ENCODE measurements at places on chromosomes 3 and 15.

DNA sequence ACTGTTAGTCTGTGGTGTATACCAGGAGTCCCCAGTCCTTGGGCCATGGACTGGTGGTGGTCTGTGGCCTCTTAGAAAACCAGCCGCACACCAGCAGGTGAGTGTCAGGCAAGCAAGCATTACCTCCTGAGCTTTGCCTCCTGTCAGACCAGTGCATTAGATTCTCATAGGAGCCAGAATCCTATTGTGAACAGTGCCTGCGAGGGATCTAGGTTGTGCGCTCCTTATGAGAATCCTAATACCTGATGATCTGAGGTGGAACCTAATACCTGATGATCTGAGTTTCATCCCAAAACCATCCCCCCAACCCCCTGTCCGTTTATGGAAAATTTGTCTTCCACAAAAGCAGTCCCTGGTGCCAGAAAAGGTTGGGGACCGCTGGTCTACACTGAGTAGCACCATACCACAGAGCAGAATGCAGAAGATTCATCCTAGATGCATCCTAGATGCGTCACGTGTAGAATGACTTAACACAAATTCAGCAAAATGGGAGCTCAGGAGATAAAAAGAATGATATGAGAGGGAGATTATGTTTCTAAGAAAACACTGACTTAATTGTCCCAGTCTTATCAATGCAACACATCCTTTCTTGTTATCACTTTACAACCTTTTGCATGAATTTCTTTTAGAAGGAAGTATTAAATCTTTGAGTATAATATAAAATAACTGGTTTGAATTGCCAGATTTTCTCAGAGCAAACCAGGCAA lies 28.5 kb downstream of the SELENOT start:
- DNase-seq, result no peak

DNA sequence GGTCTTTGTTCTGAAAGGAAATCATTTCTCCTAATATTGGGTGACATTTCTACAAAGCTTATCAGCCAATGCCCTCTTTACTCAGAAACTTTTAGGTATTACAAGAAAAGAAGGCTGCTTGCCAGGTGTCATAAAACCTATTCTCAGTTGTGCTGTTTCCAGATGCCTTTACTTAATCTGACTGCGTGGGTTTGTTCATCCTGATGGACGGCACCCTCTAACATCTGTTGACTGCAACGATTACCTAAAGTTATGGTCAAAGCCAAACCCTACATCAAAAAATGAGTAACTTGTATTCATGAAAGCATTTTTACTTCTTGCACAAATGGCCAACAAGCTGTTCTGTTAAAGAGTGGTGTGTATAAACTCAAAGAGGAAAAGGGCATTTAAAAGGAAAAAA lies 207.7 kb upstream of the PDZRN3 start:
- DNase-seq, result no peak

DNA sequence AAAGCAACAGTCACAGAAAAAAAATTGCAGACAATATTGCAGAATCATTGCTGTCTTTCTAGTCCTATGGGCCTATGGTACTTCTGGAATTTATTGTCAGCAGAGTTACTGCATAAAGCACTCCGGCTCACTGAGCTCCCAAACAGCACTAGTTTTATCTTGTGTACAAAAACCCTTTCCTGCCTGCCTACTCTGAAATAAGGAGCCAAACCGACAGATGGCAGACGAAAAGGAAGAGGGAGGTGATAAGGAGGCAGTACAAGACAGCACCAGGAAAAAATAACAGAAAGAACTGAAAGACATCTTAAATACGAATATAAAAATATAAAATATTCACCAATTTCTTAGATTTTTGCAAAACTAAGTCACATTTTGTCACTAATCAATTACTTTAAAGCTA lies 15.6 kb downstream of the HERC1 start:
- DNase-seq, result peak; percentile 43

DNA sequence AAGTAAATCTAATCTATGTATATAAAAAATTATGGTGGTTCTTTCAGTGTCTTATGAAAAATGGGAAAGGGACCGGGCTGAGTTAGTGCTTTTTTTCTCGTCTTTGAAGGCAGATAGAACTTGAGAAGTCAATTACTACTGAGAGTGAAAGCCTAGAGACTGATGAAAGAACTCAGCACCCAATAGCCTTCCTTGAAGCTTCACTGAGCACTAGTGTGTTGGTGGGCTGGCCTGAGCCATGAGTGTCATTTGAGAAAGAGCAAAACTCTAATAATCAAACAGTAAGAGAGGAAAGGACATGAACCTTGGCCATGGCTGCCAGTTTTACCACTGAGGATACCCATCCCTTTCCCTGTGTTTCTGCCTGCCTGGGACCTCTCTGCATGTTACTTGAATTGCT lies 428.3 kb upstream of the RASGRP1 start:
- no peak for DNase-seq

DNA sequence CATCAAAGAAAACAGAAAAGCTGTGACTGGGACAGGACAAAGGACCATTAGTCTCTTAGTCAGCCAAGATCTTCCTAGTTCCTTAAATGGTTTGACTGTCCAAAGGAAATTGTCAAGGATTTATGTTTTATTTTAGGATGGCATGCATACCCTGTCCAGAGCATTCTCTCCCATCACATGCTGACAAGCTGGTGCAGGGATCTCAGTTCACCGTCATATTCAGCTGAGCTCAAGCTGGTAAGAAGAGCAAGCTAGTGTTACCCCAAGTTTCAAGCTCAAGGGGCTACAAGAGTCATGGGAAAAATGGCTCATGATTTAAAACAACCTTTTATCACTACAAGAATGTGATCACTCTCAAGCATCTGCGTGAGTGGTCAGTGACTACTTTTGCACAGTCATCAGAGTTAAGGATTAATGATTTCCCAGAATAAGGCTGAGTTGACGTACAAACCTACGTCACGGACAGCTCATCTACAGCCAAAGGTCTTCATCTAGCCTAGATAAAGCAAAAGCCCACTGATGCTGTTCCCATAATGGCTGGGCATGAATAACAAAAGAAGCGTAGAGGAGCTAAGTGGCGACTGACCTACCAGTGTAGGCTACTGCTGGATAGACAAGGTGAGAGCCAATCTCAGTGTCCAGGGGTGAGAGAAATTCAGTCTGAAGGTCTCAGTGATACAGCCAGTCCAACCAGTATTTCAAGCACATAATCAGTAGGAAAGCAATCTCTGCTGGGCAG lies 157.5 kb downstream of the GABRB3 start:
- DNase-seq, result no peak

- DNase-seq, result no peak
These were observed 474.2 kb upstream of the ZNF385D start for GRCh38 chr3:22225161-22225560.

- DNase-seq, result no peak
These were observed 938.4 kb downstream of the MCTP2 start for GRCh38 chr15:95169541-95170459.

- DNase-seq, result no peak
These were observed 284.0 kb upstream of the TBL1XR1 start for GRCh38 chr3:177481329-177481728.

- DNase-seq, result no peak
These were observed 60.4 kb downstream of the MESD start for GRCh38 chr15:80929225-80929624.

DNA sequence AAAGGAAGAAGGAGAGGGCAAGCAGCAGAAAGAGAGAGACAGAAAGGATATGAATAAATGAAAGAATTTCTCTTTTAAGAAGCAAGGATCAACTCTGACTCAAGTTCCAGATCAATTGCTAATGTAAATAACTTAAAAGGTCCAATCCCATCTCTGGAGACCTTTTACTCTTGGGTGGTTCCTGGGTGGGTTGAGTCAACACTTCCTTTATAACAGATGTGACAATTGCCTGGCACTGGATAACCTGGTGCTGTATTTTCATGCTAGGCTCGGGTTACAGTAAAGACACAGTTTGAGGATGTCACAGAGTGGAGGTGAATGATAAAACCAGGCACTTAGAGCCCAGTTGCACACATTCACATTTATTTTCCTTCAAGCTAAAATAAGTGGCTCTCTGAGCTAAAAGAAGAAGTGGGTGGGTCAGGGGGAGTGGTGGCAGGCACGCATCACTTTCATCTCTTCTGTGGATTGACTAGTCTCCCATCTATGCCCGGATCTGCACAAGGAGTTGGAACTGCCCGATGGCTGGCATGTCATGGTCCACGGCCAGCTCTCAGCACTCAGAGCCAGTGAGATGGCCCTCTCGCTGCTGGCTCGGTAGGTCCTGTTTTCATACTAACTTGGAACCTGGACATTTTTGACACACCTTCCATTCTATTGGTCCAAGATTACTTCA lies 465.8 kb downstream of the FOXP1 start:
- DNase-seq, result no peak

DNA sequence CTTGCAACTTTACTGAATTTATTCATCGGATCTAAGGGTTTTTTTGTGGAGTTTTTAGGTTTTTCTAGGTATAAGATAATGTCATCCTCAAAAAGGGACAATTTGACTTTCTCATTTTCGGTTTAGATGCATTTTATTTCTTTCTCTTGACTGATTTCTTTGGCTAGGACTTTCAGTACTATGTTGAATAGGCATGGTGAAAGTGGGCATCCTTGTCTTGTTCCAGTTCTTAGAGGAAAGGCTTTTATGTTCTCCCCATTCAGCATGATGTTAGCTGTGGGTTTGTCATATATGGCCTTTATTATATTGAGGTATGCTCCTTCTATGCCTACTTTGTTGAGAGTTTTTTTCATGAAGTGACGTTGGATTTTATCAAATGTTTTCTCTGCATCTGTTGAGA lies 106.7 kb downstream of the FAM43A start:
- no peak for DNase-seq

- peak; percentile 27 for DNase-seq
These were observed 21.9 kb downstream of the PLCL2 start for GRCh38 chr3:16906682-16907081.

DNA sequence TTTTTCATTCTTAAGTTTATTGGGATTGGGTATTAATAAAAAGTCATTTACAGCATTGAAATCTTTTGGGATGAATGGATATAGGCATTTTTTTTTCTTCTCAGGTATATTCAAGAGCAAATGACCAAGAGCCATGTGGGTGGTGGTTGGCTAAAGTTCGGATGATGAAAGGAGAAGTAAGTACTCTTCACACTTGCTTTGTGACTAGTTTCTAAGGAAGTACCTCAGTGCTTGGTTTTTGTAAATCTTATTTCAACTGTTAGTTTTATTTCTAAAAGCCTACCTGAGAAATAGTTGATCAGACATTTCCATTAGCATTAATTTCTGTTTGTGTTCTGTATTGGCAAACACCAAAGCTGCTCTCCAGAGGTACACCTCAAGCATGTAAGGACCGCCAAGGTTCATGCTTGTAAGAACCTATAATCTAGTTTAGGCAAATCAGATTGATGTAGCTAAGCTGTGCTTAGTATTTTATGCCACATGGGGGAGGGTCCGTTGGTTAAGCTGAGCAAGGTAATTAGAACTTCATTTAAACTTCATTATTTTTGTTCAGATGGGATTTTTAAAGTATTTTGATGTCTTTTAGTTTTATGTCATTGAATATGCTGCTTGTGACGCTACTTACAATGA lies 35.4 kb downstream of the FXR1 start:
- DNase-seq, result no peak

GRCh38 chr3:13598201-13598600 lies 49.3 kb downstream of the FBLN2 start:
- DNase-seq, result no peak

DNA sequence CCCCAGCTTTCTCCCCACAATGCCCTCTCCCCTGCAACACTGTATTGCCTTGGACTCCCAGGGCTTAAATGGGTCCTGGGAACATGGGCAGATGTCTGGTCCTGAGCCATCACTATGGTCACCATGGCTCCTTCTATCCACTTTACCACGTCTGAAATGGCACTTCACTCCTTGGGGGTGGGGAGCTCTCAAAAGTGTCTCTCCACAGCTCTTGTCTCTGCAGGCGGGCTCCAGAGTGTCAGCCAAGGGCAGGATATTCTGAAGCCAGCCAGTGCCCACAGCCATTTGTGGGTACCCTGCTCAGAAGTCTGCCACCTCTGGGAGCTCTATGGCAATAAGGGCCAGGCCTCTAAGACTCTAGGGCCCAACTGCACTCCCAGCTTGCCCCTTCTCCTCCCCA lies 163.9 kb downstream of the PPM1L start:
- DNase-seq, result no peak

GRCh38 chr15:93848490-93848889 lies 382.9 kb upstream of the MCTP2 start:
- DNase-seq, result no peak

GRCh38 chr3:249587-250262 lies 53.2 kb downstream of the CHL1 start:
- DNase-seq, result no peak

Measured in cerebellar nuclear complex (tissue), 1 donor.